ENCODE measurements at places on chromosomes 5 and 9.

DNA sequence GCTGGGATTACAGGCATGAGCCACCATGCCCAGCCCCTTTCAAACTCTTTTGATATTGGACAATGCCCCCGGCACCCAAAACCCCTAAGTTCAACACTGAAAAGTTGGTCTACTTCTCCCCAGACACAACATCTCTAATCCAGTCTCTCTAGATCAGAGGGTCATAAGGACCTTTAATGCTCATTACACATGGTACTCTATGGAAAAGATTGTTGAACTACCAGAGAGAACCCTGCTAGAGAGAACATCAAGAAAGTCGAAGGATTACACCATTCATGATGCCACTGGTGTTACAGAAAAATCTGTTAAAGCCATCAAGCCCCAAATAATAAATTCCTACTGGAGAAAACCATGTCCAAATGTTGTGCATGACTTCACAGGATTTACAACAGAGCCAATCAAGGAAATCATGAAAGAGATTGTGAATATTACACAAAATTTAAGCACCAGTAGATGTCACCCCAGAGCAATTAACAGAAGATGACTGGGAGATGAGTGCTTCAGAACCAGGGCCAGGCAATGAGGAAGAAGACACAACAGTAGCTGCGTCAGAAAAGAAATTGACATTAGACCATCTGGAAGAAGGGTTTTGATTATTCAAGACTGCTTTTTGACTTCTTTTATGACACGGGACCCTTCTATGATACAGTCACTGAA, 28.3 kb upstream of the NIPAL4 start:
- DNase-seq: no peak

- DNase-seq: no peak
Measured at GRCh38 chr5:173757403-173758209, 130.5 kb upstream of the CPEB4 start.

GRCh38 chr5:82526540-82526939, 248.4 kb upstream of the RPS23 start:
- DNase-seq: no peak

- DNase-seq: no peak
Measured at GRCh38 chr9:3986060-3986459, 313.8 kb downstream of the GLIS3 start.

DNA sequence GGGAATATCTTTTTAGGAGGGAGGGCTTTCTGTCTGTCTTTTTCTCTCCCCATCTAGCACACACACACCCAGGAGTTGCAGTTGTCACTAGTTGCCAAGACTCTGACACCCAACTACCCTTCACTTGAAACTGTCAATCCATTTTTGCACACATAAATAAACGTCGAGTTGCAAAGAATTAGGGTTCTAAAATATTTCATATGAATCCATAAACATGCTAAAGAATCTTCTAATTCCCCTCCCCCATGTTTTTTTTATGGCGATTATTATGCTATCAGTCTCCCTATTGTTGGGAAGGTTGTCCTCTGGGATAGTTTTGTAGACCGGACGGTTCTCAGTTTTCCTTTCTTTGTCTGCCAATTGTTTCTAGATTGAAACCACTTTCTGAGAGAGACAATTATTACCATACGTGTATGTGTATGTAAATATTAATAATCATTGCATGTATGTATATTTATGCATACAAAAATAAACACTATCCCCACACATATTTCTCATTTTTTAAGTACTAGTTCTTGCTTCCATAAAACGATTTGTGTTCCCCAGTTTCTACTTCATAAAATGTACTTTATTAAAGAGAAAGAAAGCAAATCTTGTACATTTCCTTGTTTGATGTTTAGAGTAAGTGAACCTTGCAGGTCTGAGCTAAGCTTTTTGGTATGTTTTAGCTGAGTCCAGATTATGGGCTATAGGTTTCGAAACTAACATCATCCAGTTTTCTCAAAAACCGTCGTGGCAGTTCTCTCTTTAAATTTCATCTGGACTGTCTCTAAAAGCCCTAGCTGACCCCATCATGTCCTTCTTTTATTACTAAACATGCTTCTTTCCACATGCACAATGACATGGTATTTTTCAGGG, 165.0 kb upstream of the MPDZ start:
- no peak for DNase-seq

DNA sequence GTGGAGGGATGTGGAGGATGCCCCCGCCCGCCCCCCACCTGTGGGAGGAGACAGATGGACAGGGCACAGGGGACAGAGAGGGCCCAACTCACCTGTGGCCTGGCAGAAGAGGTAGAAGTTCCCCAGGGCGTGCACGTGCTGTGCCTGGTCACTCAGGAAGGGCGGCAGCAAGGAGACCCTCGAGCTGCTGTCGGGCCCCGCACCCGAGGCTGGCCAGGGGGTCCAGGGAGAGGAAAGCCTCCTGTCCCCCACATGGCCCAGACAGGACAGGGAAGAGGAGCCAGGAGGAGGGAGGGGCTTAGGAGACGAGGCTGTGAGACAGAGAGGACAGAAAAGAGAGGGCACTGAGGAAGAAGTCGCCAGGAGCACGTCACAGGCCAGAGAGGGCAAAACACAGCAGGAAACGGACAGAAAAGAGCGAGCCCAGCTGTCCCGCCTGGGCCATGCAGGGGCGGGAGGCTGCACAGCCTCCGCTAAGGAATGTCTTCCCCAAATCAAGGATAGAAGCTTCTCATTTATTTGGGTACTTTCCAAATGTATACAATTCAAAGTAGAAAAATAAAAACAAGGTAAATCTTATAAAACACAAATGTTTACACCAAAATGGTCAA, 58.5 kb downstream of the SECISBP2 start:
- no peak for DNase-seq

DNA sequence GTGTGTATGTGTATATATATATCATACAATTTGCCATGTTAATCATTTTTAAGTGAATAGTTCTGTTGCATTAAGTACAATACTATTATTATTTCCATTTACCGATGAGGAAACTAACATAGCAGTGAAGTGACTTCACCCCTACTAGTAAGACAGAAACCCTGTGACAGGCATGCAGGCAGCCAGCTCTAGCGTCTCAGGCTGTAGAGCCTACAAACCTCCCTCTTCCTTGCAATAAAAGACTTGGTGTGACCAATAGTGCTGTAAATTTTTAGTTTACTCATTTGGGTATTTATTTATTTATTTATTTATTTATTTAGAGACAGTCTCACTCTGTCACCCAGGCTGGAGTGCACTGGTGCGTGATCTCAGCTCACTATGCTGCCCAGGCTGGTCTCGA, 24.7 kb downstream of the FNBP1 start:
- DNase-seq: no peak

GRCh38 chr9:113508111-113508749, 44.7 kb downstream of the RGS3 start:
- DNase-seq: no peak
